ENCODE measurements at places on chromosomes 2 and 18.

DNA sequence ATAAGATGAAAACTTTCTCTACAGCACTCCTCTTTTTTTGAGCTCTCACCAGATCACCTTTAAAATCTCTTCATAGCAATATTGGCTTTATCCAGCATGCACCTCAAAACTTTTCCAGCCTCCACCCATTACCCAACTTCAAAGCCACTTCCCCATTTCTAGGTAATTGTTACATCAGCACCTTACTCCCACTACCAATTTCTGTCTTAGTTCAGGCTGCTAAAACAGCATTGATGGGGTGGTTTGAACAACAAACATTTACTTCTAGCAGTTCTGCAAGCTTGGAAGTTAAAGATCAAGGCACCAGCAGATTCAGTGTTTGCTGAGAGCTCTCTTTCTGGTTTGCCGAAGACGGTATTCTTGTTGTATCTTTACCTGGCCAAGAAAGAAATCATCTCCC, 114.0 kb upstream of the SLC39A10 start:
- H3K27me3 ChIP-seq = no peaks in the 10 kb centered on the region
- peaks cover 58% of the 10 kb centered on the region for H3K4me1 ChIP-seq
- peak overlapping the region; percentile 71 for H3K27ac ChIP-seq
- H3K4me3 ChIP-seq = peak overlapping the region; percentile 38
- DNase-seq = no peak

DNA sequence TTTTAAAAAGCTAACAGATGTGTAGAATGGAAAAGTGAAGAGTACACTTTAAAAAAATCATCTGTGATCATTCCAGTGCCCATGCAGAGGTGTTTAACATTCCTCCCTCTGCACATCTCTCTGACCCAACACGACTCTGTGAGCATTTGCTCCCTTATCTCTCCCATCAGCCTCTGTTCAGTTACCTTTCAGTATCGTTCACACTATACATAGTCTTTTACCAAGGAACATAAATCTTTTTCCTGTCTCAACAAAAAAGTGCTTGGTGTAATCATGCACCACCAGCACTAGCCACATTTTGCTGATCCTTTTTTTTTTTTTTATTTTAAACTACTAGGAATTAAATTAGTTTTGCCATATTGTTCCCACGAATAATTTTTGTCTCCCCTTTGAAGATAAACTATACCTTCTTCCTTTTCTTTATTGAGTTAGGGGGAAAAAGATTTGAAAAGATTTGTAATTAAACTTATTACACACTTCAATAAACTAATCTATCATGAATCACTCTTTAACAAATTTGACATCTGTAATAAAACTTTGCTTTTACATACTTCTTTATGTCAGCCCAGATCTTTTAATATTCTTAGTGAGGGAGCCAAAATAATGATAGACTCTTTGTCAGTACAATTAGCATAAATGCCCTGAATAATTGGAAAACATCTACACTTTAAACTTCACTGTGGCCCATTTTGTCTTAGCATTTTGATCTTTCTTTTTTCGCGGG, 489.8 kb upstream of the FANCL start:
- peaks cover 5% of the 10 kb centered on the region for H3K4me1 ChIP-seq
- H3K36me3 ChIP-seq = no peaks in the 10 kb centered on the region
- H3K4me3 ChIP-seq = no peak overlapping the region
- H3K27ac ChIP-seq = no peak overlapping the region

- no peak for DNase-seq
- H3K4me3 ChIP-seq = peak overlapping the region; percentile 91
- peaks cover 30% of the 10 kb centered on the region for H3K27me3 ChIP-seq
These were observed 726 bp upstream of the CCDC88A start for GRCh38 chr2:55420439-55420725.

- H3K36me3 ChIP-seq = no peaks in the 10 kb centered on the region
- no peak for DNase-seq
- H3K27me3 ChIP-seq = no peaks in the 10 kb centered on the region
- no peaks in the 10 kb centered on the region for H3K4me1 ChIP-seq
- no peak overlapping the region for H3K27ac ChIP-seq
These were observed 582.1 kb upstream of the SETBP1 start for GRCh38 chr18:44098551-44099098.

DNA sequence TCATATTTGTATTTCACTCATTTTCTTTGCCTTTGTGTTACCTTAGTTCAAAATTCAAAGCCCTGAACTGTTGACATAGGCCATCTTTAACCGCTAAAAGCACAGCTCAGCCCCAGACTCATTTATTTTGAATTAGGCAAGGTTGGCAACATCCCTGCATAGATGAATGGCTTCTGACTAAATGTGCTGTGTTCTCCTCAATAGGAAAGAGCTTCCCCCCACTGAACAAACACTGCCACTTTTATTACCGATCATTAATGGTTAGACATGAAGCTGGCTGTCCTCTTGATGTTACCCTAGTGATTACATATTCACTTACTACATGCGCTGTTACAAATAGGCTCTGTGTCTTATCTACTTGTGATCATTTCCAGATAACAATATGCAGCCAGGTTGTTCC, 170.7 kb downstream of the ADCYAP1 start:
- H3K4me3 ChIP-seq = no peak overlapping the region
- H3K4me1 ChIP-seq = no peaks in the 10 kb centered on the region
- no peak overlapping the region for H3K27ac ChIP-seq
- H3K36me3 ChIP-seq = no peaks in the 10 kb centered on the region
- no peak for DNase-seq

DNA sequence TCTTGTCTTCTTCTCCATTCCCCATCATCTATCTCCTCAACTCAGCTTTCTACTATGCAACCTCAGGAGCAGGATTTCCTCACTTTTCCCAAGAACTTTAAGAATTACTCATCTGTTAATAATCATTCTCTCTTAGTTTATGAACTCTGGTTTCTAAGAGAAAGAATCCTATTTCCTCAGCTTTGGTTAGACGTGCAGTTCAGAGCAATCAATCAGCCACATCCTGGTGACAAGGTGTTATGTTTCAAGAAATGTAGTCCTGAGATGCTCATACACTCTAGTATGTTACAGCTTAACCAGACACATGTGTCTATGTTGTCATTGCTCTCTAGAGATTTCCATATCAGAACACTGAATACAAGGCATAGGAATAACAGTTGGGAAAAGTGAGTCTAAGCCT, 277.9 kb downstream of the MBD2 start:
- no peak overlapping the region for H3K4me3 ChIP-seq
- no peak for DNase-seq
- no peaks in the 10 kb centered on the region for H3K36me3 ChIP-seq
- no peaks in the 10 kb centered on the region for H3K27me3 ChIP-seq
- no peaks in the 10 kb centered on the region for H3K4me1 ChIP-seq

GRCh38 chr2:231611273-231612108, 18.8 kb downstream of the TEX44 start:
- H3K27me3 ChIP-seq = no peaks in the 10 kb centered on the region
- H3K36me3 ChIP-seq = no peaks in the 10 kb centered on the region
- peak; percentile 31 for DNase-seq
- peak overlapping the region; percentile 27 for H3K4me3 ChIP-seq

GRCh38 chr18:70036771-70037347, 89.2 kb upstream of the CD226 start:
- no peak for DNase-seq
- H3K27ac ChIP-seq = no peak overlapping the region
- no peaks in the 10 kb centered on the region for H3K4me1 ChIP-seq
- H3K27me3 ChIP-seq = no peaks in the 10 kb centered on the region
- H3K4me3 ChIP-seq = no peak overlapping the region

DNA sequence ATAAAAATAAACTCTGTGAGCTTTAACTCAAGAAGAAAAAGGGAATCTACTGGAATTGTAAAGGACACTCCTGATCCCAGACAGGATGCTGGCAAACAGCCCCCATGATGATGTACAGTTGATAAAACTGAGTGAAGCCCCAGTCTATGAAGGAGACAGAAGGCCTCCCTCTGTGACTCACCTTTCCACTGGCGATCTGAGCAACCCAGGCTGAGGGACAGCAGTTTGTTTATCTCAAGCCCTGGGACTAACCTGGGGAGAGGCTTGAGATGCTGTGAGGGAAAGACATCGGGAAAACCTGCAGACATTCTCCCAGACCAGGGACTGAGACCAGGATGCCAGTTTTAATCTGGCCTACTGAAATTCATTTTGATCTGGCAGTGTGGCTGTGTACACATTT, 104.5 kb upstream of the CDH2 start:
- no peaks in the 10 kb centered on the region for H3K36me3 ChIP-seq
- H3K27ac ChIP-seq = no peak overlapping the region
- no peak for DNase-seq
- H3K27me3 ChIP-seq = no peaks in the 10 kb centered on the region
- H3K4me1 ChIP-seq = no peaks in the 10 kb centered on the region

DNA sequence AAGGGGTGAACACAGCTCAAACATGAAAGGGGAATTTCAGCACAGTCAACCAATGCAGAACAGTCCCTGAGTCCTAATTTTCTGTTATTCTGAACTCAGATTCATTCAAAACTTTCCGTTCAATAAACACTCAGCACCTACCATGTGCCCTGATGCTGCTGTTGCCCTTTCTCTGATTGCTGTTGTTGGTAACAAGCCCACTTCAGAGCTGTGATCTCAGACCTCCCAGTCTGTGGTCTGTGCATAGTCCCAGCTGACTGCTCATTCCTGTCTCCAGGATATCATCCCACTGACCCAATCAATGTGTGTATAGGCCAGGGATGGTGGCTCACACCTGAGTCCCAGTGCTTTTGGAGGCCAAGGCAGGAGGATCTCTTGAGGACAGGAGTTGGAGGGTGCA, 82.7 kb upstream of the SLC35G4 start:
- H3K27me3 ChIP-seq = no peaks in the 10 kb centered on the region
- H3K4me1 ChIP-seq = no peaks in the 10 kb centered on the region
- no peak overlapping the region for H3K4me3 ChIP-seq
- no peaks in the 10 kb centered on the region for H3K36me3 ChIP-seq

GRCh38 chr18:75070235-75070624, 138.7 kb downstream of the PTGR3 start:
- peak overlapping the region; percentile 95 for H3K27ac ChIP-seq
- peaks cover 19% of the 10 kb centered on the region for H3K4me1 ChIP-seq
- H3K4me3 ChIP-seq = peak overlapping the region; percentile 79
- H3K27me3 ChIP-seq = no peaks in the 10 kb centered on the region
- peaks cover 16% of the 10 kb centered on the region for H3K36me3 ChIP-seq

GRCh38 chr2:98172951-98173350, 86.0 kb downstream of the VWA3B start:
- H3K27me3 ChIP-seq = peaks cover 53% of the 10 kb centered on the region
- no peaks in the 10 kb centered on the region for H3K36me3 ChIP-seq
- no peaks in the 10 kb centered on the region for H3K4me1 ChIP-seq
- DNase-seq = no peak

DNA sequence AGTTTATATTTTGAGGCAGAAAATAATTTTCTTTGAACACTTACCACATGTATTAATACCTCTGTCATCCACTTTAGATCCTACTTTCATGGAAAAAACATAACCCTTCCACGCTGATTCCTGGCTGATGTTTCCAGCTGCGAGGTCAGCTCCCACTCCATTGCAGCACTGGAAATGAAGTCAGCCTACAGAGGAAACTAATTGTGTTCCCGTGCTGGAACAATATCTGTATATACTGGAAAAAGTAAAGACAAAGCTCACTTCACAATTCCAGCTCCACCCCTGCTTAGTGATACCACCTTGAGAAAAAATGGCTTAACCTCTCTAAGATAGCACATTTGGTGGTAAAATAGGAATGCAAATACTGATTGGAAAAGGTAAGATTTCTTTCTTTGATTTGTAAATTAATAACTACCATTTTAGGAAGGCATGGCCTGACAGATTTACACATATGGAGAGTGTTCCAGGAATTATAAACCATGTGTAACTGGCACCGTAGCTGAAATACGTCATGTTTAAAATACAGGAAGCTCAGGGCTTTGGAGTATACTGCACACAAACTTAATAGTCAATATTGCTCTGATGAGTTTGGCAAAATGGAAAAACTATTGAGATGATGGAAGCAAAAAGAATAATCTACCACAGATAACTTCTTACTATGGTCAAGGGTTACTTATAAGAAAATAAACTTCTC, 90.0 kb downstream of the TRIB2 start:
- no peak overlapping the region for H3K27ac ChIP-seq
- DNase-seq = no peak
- no peaks in the 10 kb centered on the region for H3K36me3 ChIP-seq
- H3K4me3 ChIP-seq = no peak overlapping the region

DNA sequence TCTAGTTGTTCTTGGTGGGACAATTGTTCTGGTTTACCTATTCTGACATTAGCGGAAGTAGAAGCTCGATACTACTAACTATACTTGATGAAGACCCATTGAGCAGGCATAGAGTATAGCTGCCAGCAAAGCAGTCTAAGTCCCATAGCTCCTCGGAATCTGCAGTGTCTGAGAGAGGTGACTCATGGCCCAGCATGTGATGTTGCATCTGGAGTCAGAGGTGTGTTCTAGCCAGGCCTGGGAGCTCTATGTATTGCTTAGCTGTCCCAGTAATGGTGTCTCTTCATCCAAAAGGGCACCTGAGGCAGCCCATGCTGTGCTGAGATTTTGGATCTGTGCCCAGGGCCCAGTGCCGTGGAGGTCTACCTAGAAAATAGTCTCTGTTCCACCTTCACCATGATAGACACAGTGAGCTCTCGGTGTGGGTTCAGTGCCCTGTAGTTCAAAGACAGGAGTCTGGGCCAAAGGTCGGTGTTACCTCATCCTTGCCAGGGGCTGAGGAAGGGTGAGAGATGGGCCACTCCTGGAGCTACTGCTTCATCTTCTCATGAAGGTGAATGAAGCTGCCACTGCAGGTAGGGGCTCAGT, 47.3 kb downstream of the MEX3C start:
- peaks cover 44% of the 10 kb centered on the region for H3K4me1 ChIP-seq
- no peaks in the 10 kb centered on the region for H3K27me3 ChIP-seq
- no peaks in the 10 kb centered on the region for H3K36me3 ChIP-seq
- peak overlapping the region; percentile 10 for H3K27ac ChIP-seq
- no peak for DNase-seq

- H3K27ac ChIP-seq = no peak overlapping the region
- H3K4me1 ChIP-seq = peaks cover 18% of the 10 kb centered on the region
These were observed 87.8 kb downstream of the KCTD1 start for GRCh38 chr18:26460449-26461091.

DNA sequence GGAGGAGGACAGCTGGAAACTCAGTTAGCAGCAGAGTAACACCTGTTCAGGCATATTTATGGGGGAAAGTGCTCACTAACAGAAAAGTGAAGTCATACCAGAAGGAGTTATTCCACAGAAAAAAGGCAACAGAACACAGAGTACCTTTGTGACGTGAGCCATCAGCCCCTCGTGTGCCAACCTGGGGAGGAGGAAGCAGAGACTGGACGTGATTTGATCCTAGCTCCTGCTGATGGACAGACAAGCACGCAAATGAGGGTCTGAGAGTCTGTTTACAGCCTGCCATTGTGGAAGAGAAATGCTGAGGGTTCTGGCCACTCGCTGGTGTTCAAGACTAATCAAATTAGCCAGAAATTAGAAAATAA, 120.7 kb downstream of the ZNF521 start:
- no peaks in the 10 kb centered on the region for H3K36me3 ChIP-seq
- DNase-seq = no peak
- peaks cover 1% of the 10 kb centered on the region for H3K27me3 ChIP-seq
- H3K27ac ChIP-seq = no peak overlapping the region
- no peak overlapping the region for H3K4me3 ChIP-seq
- no peaks in the 10 kb centered on the region for H3K4me1 ChIP-seq

GRCh38 chr18:24878289-24878688, 417.9 kb downstream of the HRH4 start:
- no peak overlapping the region for H3K27ac ChIP-seq
- H3K27me3 ChIP-seq = no peaks in the 10 kb centered on the region
- DNase-seq = no peak
- no peaks in the 10 kb centered on the region for H3K36me3 ChIP-seq
- H3K4me3 ChIP-seq = no peak overlapping the region

Measured in activated T-helper 2 cell treated with anti-CD3 and anti-CD28 coated beads, Interferon-gamma antibody, Interleukin-2, Interleukin-4, amounts not matched to agents 10 μg/mL and 5 μg/mL and 100 μg/mL, durations not matched to agents 14 hours and 24 hours and 36 hours (primary cell).